ENCODE measurements at places on chromosomes 5 and 9. TPM values are rescaled to one million over a fixed set of nuclear protein-coding genes. Genes with fewer than 3 reads are reported as not detected.

SH3GL2 gene
- total RNA-seq: 0.07 TPM

GAPVD1 gene
- total RNA-seq: 59.1 TPM

PLAC8L1 gene
- total RNA-seq: 0.52 TPM

LRRC70 gene
- total RNA-seq: 1.0 TPM
